ENCODE measurements at places on chromosomes 5 and 9.
A peak's percentile ranks its signal among the peaks of the same experiment; 100 is the strongest.

DNA sequence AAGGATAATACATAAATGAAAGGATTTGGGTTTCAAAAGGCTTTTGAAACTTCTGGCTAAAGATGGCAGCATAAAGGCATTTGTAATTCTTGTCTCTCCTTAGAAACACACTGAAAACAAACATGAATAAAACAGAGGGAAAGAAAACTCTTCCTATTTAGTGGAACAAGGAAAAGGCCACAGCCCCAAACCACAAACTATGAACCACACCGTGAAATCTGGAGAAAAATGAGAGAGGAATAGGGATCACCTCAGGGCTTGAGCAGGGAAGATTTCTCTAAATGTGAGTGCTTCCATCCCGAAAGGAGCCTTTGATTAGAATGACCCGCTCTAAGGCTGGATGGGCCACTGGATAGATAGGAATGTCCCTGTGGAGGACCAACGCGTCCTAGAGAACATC, 119.6 kb downstream of the SEC61B start:
- no peak for DNase-seq

DNA sequence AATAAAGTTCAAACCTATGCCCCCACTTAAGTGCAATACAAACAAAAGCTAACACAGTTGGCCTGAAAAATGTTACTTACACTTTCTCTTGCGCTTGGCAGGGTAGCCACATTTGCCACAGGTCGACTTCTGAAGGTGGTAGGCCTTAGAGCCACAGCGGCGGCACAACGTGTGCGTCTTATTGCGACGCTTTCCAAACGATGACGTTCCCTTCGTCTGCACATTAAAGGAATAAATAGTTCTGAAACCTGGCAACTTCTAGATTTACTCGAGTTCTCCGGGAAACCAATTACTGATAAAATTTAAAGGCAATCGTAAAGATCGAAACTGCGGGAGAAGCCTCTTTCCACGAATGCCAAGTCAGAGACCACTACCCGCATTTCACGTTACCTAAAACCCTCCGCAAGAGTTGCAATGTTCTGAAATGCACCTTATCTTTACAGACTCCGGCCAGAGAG, 602 bp downstream of the RPL37 start:
- DNase-seq, result peak; percentile 50

GRCh38 chr5:154968953-154969352, 28.1 kb downstream of the MRPL22 start:
- no peak for DNase-seq

DNA sequence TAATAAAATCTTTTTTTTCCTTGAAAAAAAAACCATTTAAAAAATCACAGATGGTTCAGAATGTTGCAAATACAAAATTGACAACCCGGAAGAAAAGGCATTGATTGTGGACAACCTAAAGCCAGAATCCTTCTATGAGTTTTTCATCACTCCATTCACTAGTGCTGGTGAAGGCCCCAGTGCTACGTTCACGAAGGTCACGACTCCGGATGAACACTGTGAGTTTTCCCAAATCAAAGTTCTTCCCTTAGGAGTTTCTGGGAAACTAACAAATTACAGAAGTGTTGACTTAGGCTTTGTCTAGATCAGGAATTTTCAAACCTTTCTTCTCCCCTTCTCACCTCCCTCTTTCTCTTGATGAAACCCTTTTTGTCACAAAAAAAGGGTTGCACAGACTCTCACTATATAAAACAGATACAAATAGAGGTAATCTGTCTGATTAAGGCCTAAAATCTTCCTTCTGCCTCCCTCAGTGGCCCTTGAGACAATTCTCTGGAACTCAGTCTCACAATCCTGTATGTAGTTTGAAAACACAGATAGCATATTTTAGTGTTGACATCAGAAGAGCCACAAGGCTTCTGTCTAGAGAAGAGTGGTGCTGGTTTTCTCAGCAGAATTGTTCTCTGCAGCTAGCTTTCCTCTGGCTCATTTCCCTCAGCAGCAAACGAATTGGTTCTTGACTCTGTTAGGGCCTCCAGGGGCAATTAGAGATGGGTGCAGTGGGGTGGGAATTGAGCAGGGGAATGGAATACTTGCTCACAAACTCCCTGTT, 79.5 kb downstream of the OSMR start:
- no peak for DNase-seq

DNA sequence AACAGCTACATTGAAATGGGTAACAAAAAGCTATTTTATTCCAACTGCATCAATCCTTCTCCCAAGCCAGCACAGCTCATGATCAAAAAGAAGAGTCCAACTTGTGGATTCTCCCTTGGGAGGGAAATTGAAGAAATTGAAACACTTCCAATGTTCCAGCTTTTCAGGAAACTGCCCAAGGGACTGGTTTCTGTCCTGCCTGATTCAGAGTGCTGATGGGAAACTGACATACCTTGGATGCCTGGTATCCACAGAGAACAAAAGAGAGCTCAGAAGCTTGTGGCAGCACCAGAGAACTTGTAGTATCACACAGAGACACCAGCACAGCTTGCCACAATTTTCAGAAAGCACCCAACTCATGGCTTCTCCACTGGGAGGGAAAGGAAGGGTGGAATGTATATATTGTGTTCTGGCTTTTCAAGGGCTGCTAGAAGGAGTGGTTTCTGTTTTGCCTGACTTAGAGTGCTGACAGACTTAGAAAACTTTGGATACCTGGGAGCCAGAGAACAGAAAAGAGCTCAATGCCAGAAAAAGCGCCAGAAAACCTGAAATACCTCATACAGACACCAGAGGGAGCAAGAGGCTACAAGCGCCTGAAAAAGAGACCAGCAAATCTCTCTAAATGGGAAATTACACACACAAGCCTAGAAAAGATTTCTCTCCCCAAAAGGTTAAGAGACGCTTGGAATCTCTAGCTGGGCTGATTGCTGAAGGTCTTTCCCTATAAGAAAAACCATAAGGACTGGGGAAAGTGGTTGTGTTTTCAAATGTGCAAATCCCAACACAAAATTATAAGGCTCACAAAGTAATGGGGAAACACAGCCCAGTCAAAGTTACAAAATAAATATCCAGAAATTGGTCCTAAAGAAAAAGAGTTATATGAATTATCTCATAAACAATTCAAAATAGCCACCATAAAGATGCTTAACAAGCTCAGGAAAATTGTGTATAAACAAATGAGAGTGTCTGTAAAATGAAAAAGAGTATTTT, 178.8 kb downstream of the SPOCK1 start:
- DNase-seq, result no peak

DNA sequence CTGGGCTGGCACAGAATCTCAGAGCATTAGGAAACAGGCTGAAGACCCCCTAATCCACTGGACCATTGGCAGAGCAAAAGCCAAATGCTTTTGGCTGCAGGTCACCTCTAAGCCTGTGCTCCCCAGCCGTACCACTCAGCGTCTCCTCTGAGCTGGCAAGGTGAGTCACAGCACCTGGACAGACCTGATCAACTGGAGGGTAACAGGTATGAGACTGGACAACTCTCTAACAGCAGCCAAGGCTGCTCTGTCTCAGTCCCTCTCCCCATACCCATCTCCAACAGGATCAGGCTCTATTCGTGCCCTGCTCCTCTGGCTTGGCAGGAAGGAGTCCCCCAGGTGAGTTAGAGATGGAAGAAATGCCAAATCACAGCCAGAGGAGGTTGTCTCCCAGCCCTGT, 4.7 kb downstream of the GOLGA2 start:
- DNase-seq, result no peak

DNA sequence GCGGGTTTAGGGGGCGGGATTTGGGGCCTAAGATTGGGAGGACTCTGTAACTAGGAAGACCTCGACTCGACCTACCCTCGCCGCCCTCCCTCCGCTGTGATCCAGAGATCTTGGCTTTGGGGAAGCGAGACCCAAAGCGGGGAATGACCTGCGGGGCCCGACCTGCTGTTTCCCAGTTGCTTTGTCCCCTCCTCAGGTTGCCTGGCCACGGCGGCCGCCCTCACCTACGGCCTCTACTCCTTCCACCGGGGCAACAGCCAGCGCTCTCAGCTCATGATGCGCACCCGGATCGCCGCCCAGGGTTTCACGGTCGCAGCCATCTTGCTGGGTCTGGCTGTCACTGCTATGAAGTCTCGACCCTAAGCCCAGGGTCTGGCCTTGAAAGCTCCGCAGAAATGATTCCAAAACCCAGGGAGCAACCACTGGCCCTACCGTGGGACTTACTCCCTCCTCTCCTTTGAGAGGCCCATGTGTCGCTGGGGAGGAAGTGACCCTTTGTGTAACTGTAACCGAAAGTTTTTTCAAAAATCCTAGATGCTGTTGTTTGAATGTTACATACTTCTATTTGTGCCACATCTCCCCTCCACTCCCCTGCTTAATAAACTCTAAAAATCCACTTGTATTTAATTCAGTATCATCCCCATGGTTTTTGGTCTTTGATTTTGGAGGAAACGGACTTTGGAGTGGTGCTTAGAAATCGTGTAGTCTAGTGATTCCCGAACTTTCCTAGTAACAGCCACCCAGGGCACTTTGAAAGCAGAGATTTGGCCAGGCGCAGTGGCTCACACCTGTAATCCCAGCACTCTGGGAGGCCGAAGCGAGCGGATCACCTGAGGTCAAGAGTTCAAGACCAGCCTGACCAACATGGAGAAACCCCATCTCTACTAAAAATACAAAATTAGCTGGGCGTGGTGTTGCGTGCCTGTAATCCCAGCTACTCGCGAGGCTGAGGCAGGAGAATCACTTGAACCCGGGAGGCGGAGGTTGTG, 878 bp downstream of the HIGD2A start:
- no peak for DNase-seq

DNA sequence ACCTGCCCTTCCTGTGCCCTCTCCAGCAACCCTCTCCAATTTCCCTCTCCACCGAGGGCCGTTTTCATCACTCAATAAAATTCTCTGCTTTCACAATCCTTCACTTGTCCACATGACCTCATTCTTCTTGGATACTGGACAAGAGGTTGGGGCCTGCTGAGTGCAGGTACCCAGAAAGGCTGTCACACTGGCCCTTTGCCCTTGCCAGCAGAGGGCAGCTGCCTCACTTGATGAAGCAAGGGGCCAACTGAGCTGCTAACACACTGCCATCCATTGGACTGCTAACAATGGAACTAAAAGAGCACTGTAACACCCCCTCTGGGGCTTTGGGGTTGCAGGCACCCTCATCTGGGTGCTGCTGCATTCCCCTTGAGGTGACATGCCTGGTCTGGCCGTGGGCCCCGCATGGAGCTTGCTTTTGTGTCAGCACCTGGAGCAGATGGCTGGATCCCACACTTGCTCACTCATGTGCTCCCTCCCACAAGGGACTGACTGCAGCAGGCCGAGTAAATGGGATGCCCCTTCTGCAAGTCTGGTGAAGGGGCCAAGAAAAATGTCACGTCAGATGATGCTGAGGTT, 308.1 kb upstream of the ADCY2 start:
- no peak for DNase-seq

DNA sequence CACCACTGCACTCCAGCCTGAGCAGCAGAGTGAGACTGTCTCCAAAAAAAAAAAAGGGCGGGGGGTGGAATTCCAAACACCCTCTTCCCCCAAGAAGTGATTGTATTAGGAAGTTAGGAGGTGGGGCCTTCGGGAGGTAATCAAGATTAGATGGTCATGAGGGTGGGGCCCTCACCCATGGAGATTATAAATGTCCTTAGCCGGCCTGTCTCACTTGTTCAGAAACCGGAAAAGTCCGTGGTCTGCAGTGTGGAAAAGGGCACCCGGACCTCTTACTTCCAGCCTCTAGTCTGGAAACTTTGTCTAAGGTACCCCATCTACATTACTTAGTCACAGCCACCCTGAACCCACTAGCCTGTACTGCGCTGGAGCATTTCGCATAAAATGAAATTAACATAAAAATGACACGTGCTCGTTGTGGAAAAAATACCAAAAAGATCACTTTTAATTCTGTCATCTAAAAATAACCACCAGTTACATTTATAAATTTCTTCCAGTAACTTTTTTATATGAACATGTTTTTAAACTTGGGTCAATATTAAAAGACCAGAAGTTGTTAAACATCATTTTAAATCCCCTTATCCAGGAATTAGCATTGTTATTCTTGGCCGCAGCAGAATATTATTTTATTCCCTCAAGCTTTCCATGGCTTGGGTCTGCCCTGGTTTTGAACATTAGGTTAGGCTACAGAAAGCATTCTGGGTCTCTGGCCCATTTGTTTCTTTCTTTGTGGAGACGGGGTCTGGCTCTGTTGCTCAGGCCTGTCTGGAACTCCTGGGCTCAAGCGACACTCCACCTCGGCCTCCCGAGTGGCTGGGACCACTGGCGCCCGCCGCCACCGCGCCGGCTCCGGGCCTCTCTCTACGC, 1.2 kb upstream of the CKS2 start:
- DNase-seq, result no peak

DNA sequence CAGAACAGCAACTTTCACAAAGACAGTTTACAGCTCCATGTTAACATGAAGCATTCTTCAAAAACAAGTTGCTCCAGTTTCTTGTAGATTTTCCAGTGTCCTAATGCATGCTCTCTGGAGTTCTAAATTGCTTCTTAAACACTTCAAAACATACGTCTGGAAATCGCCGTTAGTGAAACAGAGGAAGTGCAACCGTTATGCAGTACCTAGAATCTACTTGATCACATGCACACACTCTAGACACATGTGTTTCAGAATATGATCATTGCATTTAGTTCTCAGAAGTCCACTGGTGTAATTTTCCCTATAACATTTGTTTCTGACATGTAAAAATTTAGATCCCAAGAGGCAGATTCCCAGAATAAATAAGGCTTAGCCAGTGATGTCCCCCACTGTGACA, 41.1 kb upstream of the RUFY1 start:
- no peak for DNase-seq

DNA sequence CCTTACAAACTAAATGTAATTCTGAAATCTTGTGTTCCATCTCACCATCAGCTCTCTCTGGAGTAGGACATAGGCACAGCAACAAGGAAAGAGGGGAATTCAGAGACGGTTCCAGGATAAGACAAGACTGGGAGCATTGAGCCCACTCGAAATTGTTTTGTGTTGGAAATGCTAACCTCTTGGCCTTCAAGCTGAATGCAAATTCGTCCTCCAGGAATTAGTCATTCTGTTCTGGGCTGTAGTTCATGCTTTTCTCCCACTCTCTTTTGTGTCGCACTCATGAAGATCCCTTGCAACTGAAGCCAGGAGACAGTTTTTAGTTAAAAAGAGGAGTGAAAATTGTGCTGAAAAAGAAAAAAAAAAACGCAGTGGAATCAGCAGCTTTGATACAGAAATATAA, 121.7 kb upstream of the SEMA6A start:
- no peak for DNase-seq

DNA sequence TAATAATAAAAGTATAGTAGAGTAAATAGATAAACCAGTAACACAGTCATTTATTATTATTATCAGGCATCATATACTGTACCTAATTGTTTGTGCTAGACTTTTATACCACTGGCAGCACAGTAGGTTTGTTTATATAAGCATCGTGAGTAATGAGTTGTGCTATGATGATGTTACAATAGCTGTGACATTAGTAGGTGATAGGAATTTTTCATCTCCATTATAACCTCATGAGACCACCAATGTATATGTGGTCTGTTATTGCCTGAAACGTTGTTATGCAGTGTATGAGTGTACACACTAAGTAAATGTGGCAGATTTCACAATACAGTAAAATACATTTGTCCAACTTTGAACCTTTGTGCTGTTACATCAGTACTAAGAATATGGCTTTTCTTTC, 72.7 kb upstream of the SPATA31D4 start:
- no peak for DNase-seq

Data from T-helper 9 cell (primary cell).